ENCODE measurements at places on chromosomes 5 and 9. TPM values are rescaled to one million over a fixed set of nuclear protein-coding genes. Genes with fewer than 3 reads are reported as not detected.

Gene OR1L8
- not detected for total RNA-seq

Gene MCC
- total RNA-seq = 31.6 TPM

Gene CDH18
- not detected for total RNA-seq

Gene CDC25C
- not detected for total RNA-seq

Gene KCNMB1
- total RNA-seq = 1.3 TPM

Gene LRRC26
- not detected for total RNA-seq

Gene PDE6A
- total RNA-seq = 0.22 TPM

Gene G3BP1
- 95.0 TPM for total RNA-seq

Gene AMACR
- 6.1 TPM for total RNA-seq

Gene MUSK
- total RNA-seq = 1.5 TPM

Gene PPP3R2
- total RNA-seq = not detected

Gene LSM11
- total RNA-seq = 1.3 TPM

Gene PCDHGA8
- total RNA-seq = 8.5 TPM

Gene ZBED3
- total RNA-seq = 7.8 TPM

Gene ZNF883
- total RNA-seq = 6.2 TPM

Gene FRMD3
- total RNA-seq = 131 TPM

Gene CDKN2A
- total RNA-seq = 0.30 TPM

Gene C5orf58
- 1.0 TPM for total RNA-seq

Gene REEP2
- 6.6 TPM for total RNA-seq

Gene QRFP
- total RNA-seq = not detected

Gene INSL4
- total RNA-seq = not detected

Gene POLR3G
- 0.88 TPM for total RNA-seq

Gene KIF12
- total RNA-seq = not detected

Gene ZFP2
- 0.80 TPM for total RNA-seq

Gene NHP2
- total RNA-seq = 78.1 TPM

Gene PCDHGA11
- total RNA-seq = 3.8 TPM

Gene SH3GL2
- total RNA-seq = 7.3 TPM

Gene IL31RA
- total RNA-seq = 0.27 TPM

Gene PCDHB12
- total RNA-seq = 0.69 TPM

Data from left ventricle myocardium inferior (tissue), 1 donor.